ENCODE measurements at places on chromosomes 2 and 18. TPM values are rescaled to one million over a fixed set of nuclear protein-coding genes. Genes with fewer than 3 reads are reported as not detected.

Gene GPR155
- total RNA-seq = 3.7 TPM

Gene SLC4A3
- total RNA-seq = 6.9 TPM

Gene PJVK
- 2.4 TPM for total RNA-seq

Gene GAD1
- total RNA-seq = 0.34 TPM

Gene NRP2
- 56.0 TPM for total RNA-seq

Gene AP1S3
- total RNA-seq = 70.7 TPM
